ENCODE measurements at places on chromosomes 13 and 19.

DNA sequence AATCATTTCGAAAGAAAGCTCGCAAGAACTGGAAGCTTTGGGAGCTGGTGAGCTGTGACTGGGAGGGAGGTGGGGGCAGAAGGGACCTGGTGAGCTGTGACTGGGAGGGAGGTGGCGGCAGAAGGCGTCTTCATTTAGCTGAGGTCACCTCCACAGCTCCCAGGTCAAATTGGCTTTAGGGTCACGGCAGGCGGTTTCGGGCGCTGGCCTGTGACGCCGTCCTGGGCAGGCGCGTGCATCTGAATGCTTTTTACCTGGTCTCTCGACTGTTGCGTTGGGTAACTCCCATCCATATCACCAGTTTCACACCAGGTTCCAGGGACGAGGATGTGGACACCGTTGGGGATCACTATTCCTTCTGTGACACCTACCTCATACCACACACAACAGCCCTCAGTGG lies 29.2 kb downstream of the C2CD4C start:
- no peak for DNase-seq

DNA sequence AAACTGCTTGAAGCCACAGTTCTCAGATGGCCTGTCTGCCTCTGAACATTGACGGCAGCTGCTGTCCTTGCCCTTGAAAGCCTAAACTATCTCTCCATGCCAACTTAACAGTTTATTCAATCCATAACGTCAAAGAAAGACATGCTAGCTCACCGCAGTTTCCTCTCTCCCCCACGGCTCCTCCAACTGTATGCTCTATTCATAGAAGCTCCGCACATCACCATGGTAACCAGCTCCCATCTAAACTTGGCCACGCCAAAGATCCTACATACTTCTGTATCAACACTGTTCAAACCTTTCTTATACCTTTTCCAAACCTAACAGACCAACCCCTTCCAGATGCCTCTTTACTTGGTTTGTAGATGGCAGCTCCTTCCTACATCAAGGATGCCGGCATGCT lies 48.6 kb downstream of the ZNF91 start:
- no peak for DNase-seq

DNA sequence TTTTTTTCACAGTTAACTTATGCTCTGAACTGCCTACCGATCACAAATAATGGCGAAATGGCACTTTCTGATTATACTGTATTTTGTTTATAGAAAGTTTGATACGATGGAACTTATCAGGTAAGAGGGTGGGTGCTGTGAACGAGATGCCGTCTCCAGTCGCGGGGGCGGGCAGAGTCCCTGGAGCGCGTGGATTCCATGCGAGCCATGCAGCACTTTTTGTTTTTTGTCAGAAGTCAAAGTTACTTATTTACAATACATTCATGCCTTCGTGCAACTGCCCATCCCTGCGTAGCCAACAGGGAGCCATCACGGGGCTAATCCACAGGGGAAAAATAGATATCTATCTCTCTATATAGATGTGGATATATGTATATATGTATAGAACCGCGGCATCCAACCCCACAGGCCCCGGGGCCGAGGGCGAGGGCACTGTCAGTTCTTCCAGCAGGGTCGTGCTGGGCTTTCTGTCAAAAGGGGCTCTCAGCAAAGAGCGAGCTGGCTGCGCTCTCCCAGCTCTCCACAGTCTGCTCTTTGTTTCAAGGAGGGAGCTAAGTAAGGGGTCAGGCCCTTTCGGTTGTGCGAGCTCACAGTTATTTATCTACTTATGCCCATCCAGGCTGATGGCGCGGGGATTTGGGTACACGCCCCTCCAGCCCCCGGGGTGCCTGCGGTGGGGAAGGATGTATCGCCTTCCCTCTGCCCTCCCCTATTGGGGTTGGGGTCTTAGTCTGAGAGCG lies 3.4 kb downstream of the SLITRK1 start:
- peak; percentile 45 for DNase-seq

- no peak for DNase-seq
These were observed 6.5 kb downstream of the TNFSF13B start for GRCh38 chr13:108276060-108276459.

- DNase-seq: no peak
These were observed 14.2 kb upstream of the PDX1 start for GRCh38 chr13:27905650-27906049.

DNA sequence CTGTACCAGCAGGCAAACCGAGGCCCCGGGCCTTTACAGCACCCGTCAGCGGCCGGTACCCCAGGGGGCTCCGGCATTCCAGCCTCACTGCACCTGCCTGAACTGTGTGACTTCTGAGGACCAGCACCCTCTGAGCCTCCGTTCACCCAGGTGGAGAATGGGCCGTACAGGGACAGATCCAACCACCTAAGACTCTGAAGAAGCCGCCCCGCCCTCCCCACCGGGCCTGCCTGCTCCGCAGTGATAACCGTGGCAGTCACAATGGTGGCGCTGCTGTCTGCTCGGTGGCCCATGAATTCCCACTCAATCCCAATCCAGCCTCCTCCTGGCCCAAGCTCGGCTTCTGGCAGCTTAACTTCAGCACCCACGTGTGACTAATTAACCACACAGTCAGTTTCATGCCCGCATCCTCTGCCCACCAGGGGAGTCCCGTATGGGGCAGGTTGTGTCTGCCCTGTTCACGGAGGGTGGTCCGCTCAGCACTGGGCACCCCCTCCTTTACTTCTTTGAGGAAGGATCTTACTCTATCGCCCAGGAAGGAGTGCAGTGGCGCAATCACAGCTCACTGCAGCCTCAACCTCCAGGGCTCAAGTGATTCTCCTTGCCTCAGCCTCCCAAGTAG lies 3.4 kb downstream of the TCF3 start:
- no peak for DNase-seq

DNA sequence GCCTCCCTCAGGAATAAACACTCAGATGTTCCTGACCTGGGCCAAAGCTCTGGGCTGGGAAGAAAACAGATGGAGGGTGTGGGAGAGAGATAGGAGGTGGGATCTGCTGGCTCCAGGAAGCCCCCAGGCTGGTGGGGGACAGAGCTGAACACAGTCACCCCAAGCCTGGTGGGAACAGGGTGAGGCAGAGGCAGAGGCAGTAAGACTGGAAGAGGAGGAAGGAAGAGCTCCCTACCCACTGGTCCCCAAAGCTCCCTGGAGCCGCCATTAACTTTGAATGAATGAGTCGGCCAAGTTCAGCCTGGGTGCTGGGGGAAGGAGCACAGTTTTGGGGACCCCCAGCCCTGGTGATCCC lies 801 bp upstream of the KCNN1 start:
- DNase-seq: no peak

DNA sequence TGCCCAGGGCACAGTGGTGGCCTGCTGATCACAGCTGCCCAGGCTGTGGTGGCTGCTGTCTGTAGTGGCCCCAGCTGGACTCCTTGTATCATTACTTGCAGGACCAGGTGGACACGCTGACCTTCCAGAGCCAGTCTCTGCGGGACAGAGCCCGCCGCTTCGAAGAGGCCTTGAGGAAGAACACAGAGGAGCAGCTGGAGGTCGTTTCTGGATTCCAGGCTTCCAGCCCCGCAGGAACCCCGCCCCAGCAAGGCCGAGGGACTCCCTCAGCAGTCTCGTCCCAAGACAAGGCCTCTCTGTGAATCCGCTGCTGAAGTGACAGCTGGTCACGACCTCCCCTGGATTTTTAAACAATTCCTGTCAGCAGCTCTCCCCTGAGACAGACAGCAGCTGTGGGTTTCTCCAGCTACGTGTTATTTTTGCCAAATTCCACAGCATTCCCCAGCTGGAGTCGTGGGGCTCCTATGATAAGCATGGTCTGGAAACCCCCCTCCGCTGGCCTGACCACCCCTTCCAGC lies 98.3 kb downstream of the SLC7A1 start:
- DNase-seq: no peak

- no peak for DNase-seq
These were observed 75.8 kb upstream of the TSHZ3 start for GRCh38 chr19:31424861-31425620.

DNA sequence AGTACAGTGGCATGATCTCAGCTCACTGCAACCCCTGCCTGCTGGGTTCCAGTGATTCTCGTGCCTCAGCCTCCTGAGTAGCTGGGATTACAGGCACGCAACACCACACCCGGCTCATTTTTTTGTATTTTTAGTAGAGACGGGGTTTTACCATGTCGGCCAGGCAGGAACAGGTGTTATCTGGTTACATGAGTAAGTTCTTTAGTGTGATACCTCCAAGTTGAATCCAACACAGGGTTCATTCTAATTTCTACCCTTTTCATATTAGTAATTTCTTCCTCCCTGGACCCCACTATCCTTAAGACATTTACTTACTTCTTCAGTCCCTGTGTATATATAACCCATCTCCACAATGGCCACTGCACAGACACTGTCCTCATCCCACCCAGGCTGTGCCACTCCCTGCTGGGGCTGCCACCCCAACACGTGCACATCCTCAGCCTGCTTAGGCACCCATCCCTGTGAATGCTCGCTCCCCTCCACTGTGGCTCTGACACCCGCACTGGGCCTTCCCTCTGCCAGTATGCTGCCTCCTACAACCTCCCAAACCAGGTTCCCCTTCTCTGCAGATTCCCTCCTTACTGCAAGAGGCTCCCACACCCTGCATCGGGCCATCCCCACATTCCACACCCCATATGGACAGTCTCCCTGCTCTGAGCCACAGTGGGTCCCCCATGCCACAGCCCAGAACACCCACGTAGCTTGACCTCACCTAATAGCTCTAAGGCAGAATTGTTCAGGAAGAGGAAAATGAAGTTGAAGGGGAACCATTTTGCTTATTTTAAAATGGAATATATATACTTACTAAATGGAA lies 147.1 kb downstream of the TBC1D4 start:
- no peak for DNase-seq

DNA sequence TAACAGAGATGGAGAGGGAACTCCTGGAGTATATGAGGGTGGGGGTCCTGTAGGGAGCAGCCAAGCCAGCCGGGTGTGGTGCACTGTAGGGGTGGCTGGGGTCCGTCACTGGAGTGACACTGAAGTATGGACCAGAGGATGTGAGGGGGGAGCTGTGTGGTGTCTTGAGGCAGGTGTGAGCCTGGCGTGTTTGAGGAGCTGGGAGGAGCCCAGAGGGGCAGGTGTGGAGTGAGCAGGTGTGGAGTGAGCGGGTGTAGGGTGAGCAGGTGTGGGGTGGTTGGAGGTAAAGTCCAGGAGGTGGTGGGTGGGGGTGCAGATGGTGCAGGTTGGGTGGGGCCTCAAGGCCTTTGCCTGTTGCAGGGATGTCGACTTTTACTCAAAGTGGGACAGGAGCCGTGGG lies 5.9 kb downstream of the B3GNT8 start:
- no peak for DNase-seq

GRCh38 chr13:29771247-29771646 lies 79.2 kb downstream of the UBL3 start:
- DNase-seq: no peak

- no peak for DNase-seq
These were observed 17.9 kb upstream of the ELAVL1 start for GRCh38 chr19:8023371-8023770.

DNA sequence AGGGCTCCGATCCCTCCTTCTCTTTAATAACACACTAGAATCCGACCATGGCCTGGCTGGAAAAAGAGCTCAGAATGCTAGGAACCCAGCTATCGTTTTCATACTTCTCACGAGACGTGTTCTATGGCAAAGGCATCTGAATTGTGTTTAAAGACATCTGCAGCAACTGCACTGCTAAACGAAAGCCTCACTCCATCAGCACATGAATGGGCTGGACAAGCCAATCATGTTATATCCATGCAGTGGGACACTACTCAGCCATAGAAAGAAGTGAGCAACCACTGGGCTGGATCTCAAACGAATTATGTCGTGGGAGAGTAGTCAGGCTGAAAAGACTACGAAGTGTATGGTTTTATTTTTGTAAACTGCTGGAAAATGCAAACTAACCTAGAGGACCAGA lies 136.1 kb downstream of the COL4A1 start:
- DNase-seq: no peak

- no peak for DNase-seq
These were observed 39.4 kb downstream of the VSTM2B start for GRCh38 chr19:29565171-29565570.

DNA sequence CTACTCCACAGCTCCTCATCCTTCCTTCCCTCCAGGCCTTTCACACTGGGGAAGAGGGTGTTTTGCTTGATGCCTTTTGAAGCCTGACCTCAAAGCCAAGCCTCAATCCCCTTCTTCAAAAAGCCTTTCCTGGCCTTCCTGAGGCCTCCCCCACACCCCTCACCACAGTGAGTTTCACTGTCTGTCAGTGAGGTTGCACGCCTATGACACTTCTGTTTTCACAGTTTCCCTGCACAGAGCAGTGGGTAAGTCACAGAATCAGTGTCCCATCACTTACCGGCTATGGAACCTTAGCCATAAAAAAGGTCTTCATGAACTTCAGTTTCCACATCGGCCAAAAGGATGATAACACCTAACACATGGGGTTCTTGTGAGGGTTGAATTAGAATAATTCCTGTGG lies 371.4 kb downstream of the UQCRFS1 start:
- no peak for DNase-seq

GRCh38 chr13:20053016-20053415 lies 94.5 kb downstream of the ZMYM2 start:
- no peak for DNase-seq

GRCh38 chr13:41955605-41956004 lies 5.3 kb downstream of the VWA8 start:
- no peak for DNase-seq

DNA sequence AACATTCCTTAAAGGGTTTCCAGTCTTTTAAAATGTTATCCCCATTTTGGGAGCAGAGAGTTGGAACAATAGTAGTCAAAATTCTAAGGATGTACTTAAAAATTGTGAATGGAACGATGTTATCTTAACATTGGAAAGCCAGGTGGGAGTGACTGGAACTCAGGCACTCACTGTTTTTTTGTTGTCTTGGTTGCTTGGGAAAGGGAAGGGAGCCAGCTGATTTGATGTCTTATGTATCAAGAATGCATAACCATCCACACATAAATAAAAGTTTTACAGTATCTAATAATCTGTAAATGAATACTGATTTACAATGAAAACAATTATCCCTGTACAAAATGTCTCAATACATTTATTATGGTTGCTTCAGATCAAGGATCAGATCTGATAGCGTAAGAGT lies 88.7 kb downstream of the SLC10A2 start:
- no peak for DNase-seq

- DNase-seq: no peak
These were observed 62.6 kb downstream of the UFM1 start for GRCh38 chr13:38412266-38412665.

DNA sequence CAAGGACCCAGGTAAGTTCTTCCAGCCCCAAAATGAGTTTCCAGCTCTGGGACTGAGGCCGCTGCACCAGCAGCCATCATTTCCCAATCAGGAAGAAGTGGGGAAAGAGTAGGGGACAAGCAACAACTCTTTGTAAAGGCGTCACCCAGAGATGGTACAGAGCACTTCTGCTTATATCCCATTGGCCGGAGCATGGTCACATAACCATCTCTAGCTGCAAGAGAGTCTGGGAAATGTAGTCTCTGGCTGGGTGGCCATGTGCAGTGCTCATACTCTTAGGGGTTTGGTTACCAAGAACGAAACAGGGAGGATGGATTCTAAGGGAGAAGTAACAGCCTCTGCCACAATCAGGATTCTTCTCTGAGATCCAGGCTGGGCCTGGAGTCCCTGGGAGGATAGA lies 26.3 kb downstream of the CKM start:
- DNase-seq: no peak

Measured in H1 (cell line).